Heart right ventricle (tissue), 16 donors: ENCODE measurements at places on chromosomes 1 and 21. TPM values are rescaled to one million over a fixed set of nuclear protein-coding genes. Genes with fewer than 3 reads are reported as not detected.

GRCh38 chr1:161988413-161988812 lies 35.3 kb downstream of the OLFML2B start:
- peak overlapping the region; percentile 60 for H3K27ac ChIP-seq
- no peak for DNase-seq
- H3K4me3 ChIP-seq: no peak overlapping the region
- no peaks in the 10 kb centered on the region for H3K27me3 ChIP-seq
- no peaks in the 10 kb centered on the region for H3K4me1 ChIP-seq

The PDZK1IP1 gene
- not detected for total RNA-seq

The CYP4Z1 gene
- total RNA-seq: 0.26 TPM

The HMGN2 gene
- total RNA-seq: 109 TPM

DNA sequence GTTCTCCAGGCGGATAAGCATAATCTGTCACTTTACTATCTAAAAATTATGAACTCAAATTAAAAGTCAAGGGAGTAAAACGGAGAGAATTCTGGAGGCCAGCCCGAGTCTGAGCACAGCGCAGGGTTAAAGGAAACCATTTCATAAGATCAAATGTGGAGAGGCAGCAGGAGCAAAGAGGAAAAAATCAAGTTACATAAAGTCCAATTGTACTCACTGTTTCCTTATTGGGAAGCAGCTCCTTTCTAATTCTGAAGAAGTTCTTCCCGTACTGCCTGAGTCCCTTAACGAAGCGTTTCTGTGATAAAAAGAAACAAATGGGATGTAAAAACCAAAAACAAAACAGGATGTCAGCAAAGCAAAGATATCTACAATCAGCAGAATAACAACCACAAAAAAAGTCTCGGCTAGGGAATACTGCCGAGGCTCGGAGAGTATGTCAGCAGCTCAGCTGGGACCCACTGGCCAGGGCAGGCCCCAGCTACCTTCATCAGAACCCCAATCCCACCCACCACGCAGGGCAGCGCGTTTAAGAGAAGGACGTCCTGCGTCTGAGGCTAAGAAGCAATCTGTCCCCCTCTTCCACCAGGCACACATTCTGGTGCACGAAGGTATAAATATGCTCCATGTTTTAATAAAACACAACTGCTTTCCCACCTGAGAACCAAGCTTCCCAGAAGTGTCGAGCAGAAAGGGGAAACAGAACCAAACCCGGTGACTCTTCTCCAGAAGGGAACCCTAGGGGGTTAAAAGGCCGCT lies 104.8 kb downstream of the SLC45A1 start:
- no peaks in the 10 kb centered on the region for H3K27me3 ChIP-seq
- peaks cover 10% of the 10 kb centered on the region for H3K4me1 ChIP-seq
- peak overlapping the region; percentile 95 for H3K27ac ChIP-seq
- peak overlapping the region; percentile 77 for H3K4me3 ChIP-seq

GRCh38 chr1:117655220-117655577 lies 49.4 kb downstream of the TENT5C start:
- H3K4me3 ChIP-seq: no peak overlapping the region
- H3K4me1 ChIP-seq: peaks cover 21% of the 10 kb centered on the region
- no peaks in the 10 kb centered on the region for H3K27me3 ChIP-seq

The CRNN gene
- total RNA-seq: not detected
